ENCODE measurements at places on chromosomes 7 and 10.

- no peak for DNase-seq
Observed at GRCh38 chr10:130174328-130174727, 38.1 kb downstream of the GLRX3 start.

DNA sequence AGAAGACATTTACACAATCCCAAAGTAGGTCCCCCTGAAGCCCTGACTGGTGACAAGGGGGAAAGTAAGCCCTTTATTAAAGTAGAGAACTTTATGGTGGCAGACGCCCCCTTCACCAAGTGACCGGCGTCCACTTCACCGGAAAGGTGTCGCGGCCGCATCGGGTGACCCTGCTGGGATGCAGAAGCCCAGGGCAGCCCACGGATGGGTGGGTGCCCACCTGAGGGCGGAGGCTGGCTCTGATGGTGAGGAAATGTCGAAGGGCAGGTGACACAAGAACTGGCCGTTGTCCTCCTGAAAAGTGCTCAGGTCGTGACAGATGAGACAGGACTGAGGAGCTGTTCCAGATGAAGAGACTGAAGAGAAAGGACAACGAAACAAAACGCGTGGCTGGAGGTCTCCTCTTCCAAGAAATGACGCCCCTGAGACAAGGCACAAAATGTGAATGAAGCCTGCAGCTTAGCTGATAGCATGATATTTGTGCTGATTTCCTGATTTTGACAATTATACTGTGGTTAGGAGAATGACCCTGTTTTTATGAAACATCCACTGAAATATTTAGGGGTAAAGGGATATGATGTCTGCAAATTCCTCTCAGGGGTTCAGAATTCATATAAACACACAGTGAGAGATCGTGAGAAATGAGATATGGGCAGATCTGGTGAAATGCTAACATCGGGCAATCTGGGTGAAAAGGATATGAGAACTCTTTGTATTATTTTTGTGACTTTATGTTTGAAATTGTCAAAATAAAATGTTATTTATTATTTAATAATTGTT, 123.9 kb downstream of the PRKAG2 start:
- DNase-seq: no peak

DNA sequence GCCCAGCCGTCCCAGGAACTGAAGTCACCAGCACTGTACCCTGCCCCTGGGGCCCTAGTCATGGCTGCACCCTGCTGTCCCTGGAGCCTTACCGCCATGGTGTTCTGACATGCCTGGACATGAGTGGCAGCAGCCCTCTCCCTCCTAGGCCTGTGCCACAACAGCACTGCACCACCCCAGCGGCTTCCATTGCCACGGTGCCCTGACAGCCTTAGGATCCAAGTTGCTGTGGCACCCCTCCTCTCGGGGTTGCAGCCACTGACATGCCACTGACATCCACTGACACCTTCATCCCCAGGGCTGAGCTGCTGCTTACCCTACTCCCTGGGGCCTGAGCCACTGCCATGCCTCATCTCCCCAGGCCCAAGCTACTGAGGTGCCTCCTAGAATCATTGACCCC, 39.6 kb upstream of the SHH start:
- DNase-seq: no peak

- no peak for DNase-seq
Observed at GRCh38 chr10:14761372-14761771, 13.3 kb downstream of the FAM107B start.

DNA sequence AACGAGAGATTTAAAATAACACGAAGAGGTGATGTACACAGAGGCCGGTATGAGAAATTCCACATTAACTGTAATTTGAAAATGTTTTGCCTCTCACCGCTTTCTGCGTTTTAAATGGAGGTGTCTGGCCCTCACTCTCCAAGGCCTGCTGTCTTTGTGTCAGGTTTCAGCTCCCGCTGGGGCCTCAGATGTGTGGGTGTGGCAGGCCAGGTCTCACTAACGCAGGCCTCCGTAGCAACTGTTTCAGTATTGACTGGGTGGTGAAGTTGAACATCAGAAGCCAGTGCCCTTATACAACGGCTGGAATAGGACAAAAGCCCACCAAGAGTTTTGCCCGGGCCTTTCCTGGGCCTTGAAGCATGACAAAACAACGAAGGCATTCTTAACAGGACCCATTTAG, 303.1 kb downstream of the ADARB2 start:
- peak; percentile 22 for DNase-seq

Data from iPS DF 6.9 (cell line).